ENCODE measurements at places on chromosomes 4 and X.

DNA sequence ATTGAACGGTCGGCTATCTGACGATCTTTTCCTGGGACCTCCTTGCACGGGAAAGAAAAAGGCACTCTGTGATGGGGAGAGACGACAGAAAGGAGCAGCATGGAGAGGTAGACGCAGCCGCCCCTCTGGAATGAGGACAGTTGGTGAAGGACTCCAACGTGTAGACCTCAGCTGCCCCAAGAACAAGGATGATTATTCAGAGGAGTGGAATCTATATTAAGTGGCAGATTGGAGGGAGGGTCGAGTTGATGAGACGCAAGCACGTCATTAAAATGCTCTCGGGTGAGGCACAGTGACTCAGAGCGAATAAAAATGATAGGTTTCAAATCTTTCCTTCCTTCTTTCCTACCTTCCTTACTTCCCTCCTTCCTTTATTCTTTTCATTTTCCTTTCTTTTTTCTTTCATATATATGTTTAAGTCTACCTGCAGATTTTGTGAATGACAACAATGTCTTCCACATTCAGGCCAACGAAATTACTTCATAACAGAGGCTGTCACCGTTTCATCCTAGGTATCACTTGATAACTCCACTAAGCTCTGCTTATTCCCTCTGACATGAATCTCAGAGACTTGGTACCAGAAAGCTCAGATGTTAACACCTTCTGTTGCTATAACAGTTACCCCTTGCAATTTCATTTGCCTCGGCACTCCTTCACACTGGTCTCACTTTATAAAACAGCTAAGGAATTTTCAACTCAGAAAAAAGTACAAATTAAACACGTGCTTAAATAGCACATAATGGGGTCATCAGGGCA lies 110.0 kb upstream of the PPARGC1A start:
- DNase-seq = no peak

- DNase-seq = no peak
Observed at GRCh38 chrX:129522184-129523078, 859 bp downstream of the SMARCA1 start.

DNA sequence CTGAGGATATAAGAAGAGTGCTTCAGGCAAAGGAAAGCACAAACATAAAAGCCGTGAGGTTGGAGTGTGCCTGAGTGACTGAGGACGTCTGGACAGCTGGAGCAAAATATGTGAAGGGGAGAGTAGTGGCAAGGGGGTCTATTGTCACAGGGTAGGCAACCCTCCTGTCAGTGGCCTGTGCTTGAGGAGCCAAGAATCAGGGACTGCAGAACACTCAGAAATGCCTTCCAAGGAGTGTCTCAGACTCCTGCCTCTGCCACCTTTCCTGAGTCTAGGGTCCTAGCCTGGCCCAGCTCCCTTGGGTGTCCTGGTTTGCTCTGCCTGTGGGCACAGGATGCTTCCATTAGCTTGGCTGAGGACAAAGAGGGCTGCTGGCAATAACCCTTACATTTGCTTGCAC lies 152.5 kb upstream of the PJA1 start:
- DNase-seq = no peak

DNA sequence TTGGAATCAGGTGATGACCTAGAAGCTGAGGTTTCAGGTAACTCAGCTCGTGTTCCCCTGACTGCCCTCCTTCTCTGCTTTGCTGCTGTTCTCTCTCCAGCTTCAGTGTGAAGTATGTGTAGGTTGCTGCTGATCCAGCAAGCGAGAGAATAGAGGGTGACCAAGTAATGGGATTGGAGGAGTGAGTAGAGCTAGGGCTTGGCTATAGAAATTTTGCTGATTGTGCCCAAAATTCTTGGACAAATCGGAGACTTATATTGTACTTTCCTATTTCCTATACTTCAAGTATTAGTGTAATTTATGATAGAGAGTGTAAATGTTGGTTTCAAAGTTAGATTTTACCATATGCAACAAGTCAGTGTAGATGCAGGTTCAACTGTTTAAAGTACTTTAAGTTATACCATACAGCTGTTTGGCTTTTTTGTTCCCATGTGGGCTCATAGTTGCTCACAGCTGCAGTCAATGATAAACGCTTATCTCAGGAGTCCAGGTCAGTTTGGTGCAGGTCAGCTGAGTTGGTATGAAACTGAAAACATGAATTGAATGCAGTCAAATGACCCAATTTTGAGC lies 48.0 kb downstream of the RAPGEF2 start:
- no peak for DNase-seq

All from cortex of kidney (tissue), 1 donor.